ENCODE measurements at places on chromosomes 3 and 15.
A peak's percentile ranks its signal among the peaks of the same experiment; 100 is the strongest.

- peak; percentile 7 for DNase-seq
These were observed 27.6 kb downstream of the GNB5 start for GRCh38 chr15:52163321-52164190.

DNA sequence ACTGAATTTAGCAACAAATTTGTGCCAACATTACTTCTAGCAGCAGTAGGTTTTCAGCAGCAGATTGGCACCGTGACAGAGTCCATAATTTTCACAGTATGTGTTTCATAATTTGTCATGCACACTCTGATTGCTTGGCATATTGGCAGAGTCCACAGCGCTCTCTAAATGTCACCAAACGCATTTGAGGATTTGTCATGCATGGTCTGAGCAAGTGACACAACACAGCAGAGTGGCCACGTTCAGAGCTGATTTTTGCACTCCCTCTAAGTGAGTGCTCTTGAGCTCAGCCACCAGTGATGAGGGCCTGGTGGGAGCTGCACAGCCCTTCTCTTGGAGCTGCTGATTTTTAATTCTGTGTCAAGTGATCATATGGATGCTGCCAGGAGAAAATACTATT lies 1270.8 kb downstream of the ROBO1 start:
- no peak for DNase-seq

- no peak for DNase-seq
These were observed 381.1 kb upstream of the CNTN4 start for GRCh38 chr3:1717524-1717923.

- DNase-seq = no peak
These were observed 10.9 kb downstream of the CTDSPL start for GRCh38 chr3:37872413-37873160.

GRCh38 chr3:192061426-192061825 lies 600.5 kb downstream of the PYDC2 start:
- DNase-seq = no peak

- DNase-seq = no peak
These were observed 117.2 kb downstream of the TLE3 start for GRCh38 chr15:69980341-69981059.
